T-cell (primary cell): ENCODE measurements at places on chromosomes 7 and 10. TPM values are rescaled to one million over a fixed set of nuclear protein-coding genes. Genes with fewer than 3 reads are reported as not detected.

The TAC1 gene
- not detected for total RNA-seq

The COL26A1 gene
- total RNA-seq: not detected

The GPR26 gene
- total RNA-seq: not detected

The UCMA gene
- total RNA-seq: not detected

The ZNF488 gene
- not detected for total RNA-seq

The CNPY1 gene
- not detected for total RNA-seq

The GBX1 gene
- total RNA-seq: not detected

The HELLS gene
- 13.0 TPM for total RNA-seq

The RNF32 gene
- total RNA-seq: 0.41 TPM

The ASAH2B gene
- 1.9 TPM for total RNA-seq

The HEPACAM2 gene
- total RNA-seq: not detected

The TRIM50 gene
- total RNA-seq: not detected

The SPAM1 gene
- not detected for total RNA-seq

The RAMP3 gene
- 0.43 TPM for total RNA-seq

The SORCS3 gene
- total RNA-seq: 0.03 TPM

The LRRC61 gene
- total RNA-seq: 13.1 TPM

The PTPRE gene
- 23.2 TPM for total RNA-seq

The ACBD7 gene
- total RNA-seq: not detected

The TEX36 gene
- not detected for total RNA-seq

The NPFFR1 gene
- not detected for total RNA-seq

The MCM10 gene
- total RNA-seq: 0.79 TPM
